ENCODE measurements at places on chromosomes 11 and 22. TPM values are rescaled to one million over a fixed set of nuclear protein-coding genes. Genes with fewer than 3 reads are reported as not detected.

- H3K4me1 ChIP-seq, result no peaks in the 10 kb centered on the region
- H3K36me3 ChIP-seq, result peaks cover 17% of the 10 kb centered on the region
- H3K27ac ChIP-seq, result no peak overlapping the region
- DNase-seq, result no peak
- H3K4me3 ChIP-seq, result no peak overlapping the region
- H3K27me3 ChIP-seq, result no peaks in the 10 kb centered on the region
Measured at GRCh38 chr11:78112582-78113275, 26.7 kb downstream of the ALG8 start.

DNA sequence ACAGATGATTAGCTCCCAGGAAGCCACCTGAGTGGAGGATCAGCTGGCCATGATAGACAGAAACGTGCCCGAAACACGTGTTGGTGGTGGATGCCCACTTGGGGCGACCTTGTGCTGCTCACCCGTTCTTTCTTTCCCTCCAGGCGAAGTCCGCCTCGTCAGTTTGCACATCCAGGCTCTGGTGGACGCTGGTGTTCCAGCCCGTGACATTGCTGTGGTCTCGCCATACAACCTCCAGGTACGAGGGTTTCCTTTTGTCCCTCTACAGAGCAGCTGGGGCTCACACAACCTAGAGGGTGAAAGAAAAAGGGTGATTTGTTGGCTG, 30.6 kb downstream of the IGHMBP2 start:
- no peak overlapping the region for H3K27ac ChIP-seq
- peaks cover 7% of the 10 kb centered on the region for H3K36me3 ChIP-seq
- no peak overlapping the region for H3K4me3 ChIP-seq

DNA sequence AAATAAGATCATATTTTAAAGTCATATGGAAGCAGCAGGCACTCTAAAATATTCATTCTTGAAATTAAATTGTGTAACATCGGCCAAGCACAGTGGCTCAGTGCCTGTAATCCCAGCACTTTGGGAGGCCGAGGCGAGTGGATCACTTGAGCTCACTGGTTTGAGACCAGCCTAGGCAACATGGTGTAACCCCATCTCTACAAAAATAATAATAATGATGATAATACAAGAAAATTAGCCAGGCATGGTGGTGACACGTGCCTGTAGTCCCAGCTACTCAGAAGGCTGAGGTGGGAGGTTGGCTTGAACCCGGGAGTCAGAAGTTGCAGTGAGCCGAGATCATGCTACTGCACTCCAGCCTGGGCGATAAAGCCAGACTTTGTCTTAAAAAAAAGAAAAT, 77.4 kb downstream of the TRIM29 start:
- H3K36me3 ChIP-seq, result no peaks in the 10 kb centered on the region
- peaks cover 33% of the 10 kb centered on the region for H3K27me3 ChIP-seq
- H3K4me1 ChIP-seq, result no peaks in the 10 kb centered on the region
- H3K4me3 ChIP-seq, result no peak overlapping the region
- no peak overlapping the region for H3K27ac ChIP-seq

- H3K4me1 ChIP-seq, result no peaks in the 10 kb centered on the region
- no peak overlapping the region for H3K4me3 ChIP-seq
- no peaks in the 10 kb centered on the region for H3K36me3 ChIP-seq
- no peak for DNase-seq
- H3K27me3 ChIP-seq, result no peaks in the 10 kb centered on the region
Measured at GRCh38 chr11:73249304-73249703, 22.8 kb upstream of the P2RY6 start.

GRCh38 chr11:110366291-110366690, 63.5 kb upstream of the FDX1 start:
- peaks cover 3% of the 10 kb centered on the region for H3K27me3 ChIP-seq
- H3K4me1 ChIP-seq, result peaks cover 12% of the 10 kb centered on the region
- DNase-seq, result no peak
- H3K27ac ChIP-seq, result no peak overlapping the region

DNA sequence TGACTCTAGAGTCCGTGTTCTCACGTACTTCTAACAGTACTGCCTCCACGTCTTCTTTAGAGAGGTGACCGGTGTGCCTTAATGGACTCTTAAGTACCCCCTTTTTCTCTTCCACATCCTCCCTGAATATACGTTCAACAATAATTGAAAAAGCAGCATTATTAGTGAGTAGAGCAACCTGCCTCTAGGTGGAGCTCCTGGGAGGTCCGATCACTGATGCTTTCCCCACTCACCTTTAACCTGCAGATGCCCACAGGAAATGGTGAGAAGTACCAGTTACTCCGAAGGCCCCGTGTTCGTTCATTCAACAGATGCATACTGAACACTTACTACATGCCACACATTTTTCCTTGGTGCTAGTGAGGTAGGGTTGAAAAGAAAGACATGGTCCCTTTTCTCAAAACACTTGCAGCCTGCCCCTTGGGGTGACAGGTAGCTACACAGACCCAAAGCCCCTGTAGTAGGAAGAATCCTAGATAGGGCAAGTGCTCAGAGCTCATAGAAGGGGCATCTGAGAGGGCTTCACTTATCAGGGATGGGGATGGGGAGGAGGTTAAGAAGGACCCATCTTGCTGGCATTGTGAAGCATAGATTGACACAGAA, 72.7 kb downstream of the FEZ1 start:
- DNase-seq, result no peak
- H3K36me3 ChIP-seq, result no peaks in the 10 kb centered on the region
- peaks cover 13% of the 10 kb centered on the region for H3K27me3 ChIP-seq
- no peak overlapping the region for H3K4me3 ChIP-seq
- H3K27ac ChIP-seq, result no peak overlapping the region

GRCh38 chr11:57668434-57668782, 494 bp downstream of the ZDHHC5 start:
- peak overlapping the region; percentile 99 for H3K27ac ChIP-seq
- H3K36me3 ChIP-seq, result peaks cover 23% of the 10 kb centered on the region
- no peaks in the 10 kb centered on the region for H3K27me3 ChIP-seq
- peak overlapping the region; percentile 97 for H3K4me3 ChIP-seq
- DNase-seq, result no peak

Gene H19
- not detected for total RNA-seq

- no peak overlapping the region for H3K4me3 ChIP-seq
- DNase-seq, result no peak
- H3K36me3 ChIP-seq, result no peaks in the 10 kb centered on the region
Measured at GRCh38 chr22:19277785-19278184, 13.7 kb downstream of the CLTCL1 start.

DNA sequence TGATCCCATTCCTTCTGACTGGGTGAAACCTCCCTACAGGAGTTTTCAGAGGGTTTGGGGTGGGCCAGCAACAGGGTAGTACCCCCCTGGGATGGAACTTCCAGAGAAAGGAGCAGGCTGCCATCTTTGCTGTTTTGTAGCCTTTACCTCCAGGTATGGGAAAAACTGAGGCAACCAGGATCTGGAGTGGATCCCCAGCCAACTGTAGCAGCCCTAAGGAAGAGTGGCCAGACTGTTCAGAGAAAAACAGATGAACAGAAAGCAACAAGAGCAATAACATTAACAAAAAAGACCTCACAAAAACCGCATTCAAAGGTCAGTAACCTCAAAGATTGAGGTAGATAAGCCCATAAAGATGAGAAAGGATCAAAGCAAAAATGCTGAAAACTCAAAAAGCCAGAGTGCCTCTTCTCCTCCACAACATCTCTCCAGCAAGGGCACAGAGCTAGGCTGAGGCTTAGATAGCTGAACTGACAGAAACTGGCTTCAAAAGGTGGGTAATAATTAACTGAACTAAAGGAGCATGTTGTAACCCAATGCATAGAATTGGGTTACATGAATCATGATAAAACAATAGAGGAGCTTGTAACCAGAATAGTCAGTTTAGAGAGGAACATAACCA, 1288.6 kb upstream of the CNTN5 start:
- no peak for DNase-seq
- H3K36me3 ChIP-seq, result peaks cover 22% of the 10 kb centered on the region
- no peak overlapping the region for H3K27ac ChIP-seq
- no peaks in the 10 kb centered on the region for H3K4me1 ChIP-seq
- no peaks in the 10 kb centered on the region for H3K27me3 ChIP-seq

DNA sequence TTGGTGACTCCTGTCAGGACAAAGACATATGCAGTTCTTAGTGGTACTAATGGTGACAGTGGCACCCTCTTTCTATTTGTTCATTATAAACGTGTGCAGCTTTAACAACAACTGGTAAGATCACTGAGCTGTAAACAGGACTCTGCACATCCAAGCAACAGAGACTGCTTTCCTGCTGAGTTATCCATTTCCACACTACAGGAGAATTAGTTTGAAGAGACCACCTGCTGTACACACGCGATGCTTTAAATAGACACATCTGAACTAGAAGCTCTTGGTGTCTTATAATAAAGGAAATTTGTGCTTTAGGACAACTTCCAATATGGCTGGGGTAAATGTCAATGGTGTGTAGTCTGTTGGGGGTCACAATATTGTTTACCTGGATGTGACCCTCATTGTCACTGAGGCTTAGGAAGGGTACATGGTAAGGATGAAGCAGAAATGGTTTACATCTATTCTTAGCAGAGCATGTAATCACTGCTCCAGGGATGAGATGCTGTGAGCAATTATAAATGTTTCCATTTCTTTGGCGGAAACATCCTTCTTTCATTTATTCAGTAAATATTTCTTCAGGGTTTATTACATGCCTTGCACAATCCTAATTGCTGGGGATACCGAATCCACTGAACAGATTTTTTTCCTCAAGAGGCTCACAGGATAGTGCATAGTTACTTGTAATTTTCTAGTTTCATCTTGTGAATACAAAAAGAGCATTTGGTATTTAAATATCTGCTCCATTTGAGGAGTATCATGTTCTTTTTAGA, 354.0 kb upstream of the CCDC90B start:
- H3K36me3 ChIP-seq, result no peaks in the 10 kb centered on the region
- DNase-seq, result no peak
- H3K27ac ChIP-seq, result no peak overlapping the region
- H3K27me3 ChIP-seq, result no peaks in the 10 kb centered on the region
- H3K4me3 ChIP-seq, result no peak overlapping the region

GRCh38 chr11:102006835-102007566, 40.2 kb upstream of the CFAP300 start:
- H3K36me3 ChIP-seq, result no peaks in the 10 kb centered on the region
- H3K4me3 ChIP-seq, result no peak overlapping the region
- no peak for DNase-seq
- H3K4me1 ChIP-seq, result no peaks in the 10 kb centered on the region
- H3K27me3 ChIP-seq, result peaks cover 9% of the 10 kb centered on the region

Gene RAPSN
- total RNA-seq, result 1.8 TPM

DNA sequence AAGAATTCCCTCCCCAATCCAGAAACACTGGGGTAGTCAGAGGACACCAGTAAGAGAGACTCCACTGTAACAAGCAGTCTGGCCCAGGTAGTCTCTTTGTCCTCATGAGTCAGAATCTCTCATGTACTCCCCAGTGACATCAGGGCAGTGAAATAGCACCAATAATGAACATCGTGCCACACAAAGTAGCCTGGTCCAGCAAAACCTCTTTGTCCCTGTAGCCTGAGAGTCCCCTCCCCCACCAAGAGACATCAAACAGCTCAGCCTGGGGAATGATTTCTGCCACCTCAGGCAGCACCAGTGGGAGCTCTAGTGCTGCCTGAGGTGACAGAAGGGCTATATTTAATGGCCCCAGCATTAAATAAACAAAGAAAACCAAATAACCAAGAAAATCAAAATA, 88.1 kb downstream of the SBF2 start:
- peaks cover 5% of the 10 kb centered on the region for H3K27me3 ChIP-seq
- no peaks in the 10 kb centered on the region for H3K4me1 ChIP-seq
- DNase-seq, result no peak
- no peak overlapping the region for H3K4me3 ChIP-seq

Gene CASP1
- total RNA-seq, result 43.8 TPM

GRCh38 chr22:37285937-37286336, 3.6 kb downstream of the CYTH4 start:
- H3K36me3 ChIP-seq, result no peaks in the 10 kb centered on the region
- no peaks in the 10 kb centered on the region for H3K27me3 ChIP-seq
- DNase-seq, result no peak

DNA sequence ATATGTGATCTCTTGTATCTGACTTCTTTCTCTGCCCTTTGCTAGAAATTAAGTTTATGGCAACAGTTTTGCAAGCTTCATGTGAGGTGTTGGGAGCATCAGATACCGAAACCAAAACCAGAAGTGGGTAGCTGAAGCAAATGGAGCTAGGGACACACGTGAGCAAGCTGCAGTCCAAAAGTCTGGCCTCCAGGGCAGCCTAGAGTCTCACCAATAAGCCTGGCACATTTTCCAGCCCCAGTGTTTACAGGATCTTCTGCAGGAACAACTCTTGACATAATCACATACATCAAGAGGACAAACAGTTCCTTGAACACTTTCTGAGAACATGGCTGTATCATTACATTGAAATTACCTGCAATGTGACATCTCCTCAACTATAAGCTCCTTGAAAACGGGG, 114.1 kb downstream of the LARGE1 start:
- H3K27me3 ChIP-seq, result no peaks in the 10 kb centered on the region
- no peak overlapping the region for H3K27ac ChIP-seq
- no peak for DNase-seq

Gene RHOD
- total RNA-seq, result not detected

Gene SCGB1D4
- total RNA-seq, result not detected

DNA sequence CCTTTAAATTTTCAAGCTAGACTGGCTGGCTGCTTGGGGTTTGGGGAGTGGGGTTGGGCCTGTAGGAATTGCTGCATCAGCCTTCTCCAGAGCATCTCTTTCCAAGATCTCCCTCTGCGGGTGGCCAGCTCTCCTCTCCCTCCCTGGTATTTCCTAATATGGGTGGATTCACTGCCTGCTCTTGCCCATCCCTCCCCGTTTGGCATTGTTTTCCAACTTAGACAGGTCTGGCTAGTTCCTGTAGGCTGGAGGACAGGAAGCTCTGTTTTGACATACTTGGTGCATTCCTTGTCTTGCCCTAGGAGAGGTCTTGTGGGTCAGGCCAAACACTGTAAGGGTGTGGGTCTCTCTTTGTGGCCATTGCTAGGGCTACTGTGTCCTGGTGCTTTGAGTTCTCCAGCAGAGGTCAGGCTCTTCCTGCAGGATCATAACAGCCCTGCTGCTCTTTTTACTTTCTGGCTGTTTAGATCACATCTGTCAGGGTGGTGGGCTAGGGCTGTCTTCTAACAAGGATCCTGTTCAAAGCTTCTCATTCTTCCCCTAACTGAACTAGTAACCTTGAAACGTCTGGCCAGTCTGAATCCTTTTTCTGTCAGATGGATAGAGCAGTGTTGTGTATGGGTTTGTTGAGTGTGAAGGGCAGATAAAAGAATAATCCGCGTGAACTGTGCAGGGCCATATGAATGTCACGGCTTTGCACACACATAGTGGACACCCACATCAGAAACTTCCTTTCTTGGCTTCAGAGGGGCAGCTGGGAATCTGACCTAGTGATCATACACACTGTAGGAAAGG, 18.3 kb upstream of the MICALL1 start:
- H3K27me3 ChIP-seq, result no peaks in the 10 kb centered on the region
- H3K27ac ChIP-seq, result no peak overlapping the region
- H3K4me1 ChIP-seq, result peaks cover 6% of the 10 kb centered on the region
- peaks cover 28% of the 10 kb centered on the region for H3K36me3 ChIP-seq

Gene C22orf42
- total RNA-seq, result not detected

Gene APOL3
- total RNA-seq, result 79.8 TPM

Gene OR51B2
- total RNA-seq, result not detected

DNA sequence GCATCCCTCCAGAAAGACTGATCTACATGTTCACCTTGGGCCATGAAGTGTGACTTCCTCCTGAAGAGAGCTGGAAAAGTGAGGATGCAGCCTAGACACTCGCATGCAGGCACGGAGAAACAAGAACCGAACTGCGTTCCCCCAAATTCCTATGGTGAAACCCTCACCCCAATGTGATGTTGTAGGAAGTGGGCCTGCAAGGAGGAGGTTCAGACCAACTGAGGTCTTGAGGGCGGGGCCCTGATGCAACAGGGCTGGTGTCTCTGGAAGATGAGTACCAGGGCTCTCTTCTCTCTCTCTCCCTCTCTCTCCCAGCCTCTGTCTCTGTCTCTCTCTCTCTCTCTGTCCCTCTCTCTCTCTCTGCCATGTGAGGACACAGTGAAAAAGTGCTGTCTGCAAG, 501.1 kb downstream of the BRD1 start:
- peaks cover 6% of the 10 kb centered on the region for H3K36me3 ChIP-seq
- peaks cover 10% of the 10 kb centered on the region for H3K27me3 ChIP-seq
- H3K4me3 ChIP-seq, result no peak overlapping the region
- no peaks in the 10 kb centered on the region for H3K4me1 ChIP-seq
- no peak overlapping the region for H3K27ac ChIP-seq
